ENCODE measurements at places on chromosomes 12 and 14.
A peak's percentile ranks its signal among the peaks of the same experiment; 100 is the strongest.

DNA sequence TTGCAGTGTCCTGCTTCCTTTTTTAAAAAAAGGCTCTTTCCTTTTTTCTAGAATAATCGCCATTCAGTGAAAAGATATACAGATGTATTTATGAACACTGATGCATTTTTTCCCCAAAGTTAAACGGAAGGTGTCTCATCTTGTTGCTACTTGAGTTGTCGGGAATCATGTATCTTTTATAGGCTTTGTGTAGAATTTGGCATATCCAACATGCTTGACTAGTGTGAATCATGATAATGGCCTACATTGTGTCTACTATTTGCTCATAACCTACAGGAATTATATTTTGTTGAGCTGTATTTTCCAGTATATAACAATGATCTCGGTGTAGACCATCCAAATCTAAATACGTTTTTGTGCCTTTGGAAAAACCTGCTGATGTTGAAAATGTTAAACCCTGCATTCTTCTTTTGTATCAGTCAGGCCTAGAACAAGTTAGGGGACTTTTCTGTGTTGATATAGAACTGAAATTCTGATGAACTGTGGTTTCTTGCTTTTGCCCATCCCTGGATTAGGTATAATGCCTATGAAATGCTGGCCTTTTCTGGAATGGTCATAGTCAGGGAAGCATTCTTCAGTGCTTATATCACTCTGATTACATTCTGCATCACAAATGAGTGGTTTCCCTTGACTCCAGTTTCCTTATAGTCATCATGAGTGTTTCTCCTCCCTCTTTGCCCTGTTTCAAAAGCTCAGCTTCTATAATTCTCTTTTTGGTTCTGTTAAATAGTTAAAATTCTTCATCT lies 10.8 kb downstream of the BMAL2 start:
- DNase-seq = peak; percentile 80

DNA sequence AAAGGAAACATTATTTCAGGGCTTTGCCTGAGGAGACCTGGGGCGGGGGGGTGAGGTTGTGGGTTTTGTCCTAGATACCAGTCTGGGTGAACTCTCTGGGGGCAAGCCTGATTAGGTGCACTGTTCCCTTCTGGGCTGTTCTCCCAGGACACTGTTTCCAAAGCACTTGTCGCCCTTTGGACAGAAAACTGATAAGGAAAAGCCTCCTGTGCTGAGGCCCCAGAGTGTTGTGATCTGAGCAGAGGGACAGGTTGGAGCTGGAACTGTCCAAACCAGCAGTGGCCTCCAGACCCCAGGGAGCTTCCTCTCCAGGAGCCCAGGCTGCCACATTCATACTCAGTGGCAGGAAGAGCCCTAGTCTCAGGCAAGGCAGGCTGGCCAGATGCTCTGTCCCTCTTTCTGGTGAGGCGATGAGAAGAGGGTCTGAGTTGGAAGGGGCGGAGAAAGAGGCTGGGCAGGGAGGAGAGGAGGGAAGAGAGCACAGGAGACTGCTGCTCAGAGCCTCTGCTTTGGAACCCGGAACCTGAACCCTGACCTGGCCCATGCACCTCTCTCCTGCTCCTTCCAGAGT lies 1.9 kb downstream of the GALNT16 start:
- DNase-seq = no peak

DNA sequence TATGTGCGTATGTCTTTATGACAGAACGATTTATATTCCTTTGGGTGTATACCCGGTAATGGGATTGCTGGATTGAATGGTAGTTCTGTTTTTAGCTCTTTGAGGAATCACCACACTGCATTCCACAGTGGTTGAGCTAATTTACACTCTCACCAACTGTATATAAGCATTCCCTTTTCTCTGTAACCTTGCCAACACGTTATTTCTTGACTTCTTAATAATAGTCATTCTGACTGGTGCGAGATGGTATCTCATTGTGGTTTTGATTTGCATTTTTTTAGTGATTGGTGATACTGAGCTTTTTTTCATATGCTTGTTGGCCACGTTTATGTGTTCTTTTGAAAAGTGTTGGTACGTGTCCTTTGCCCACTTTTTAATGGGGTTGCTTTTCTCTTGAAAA lies 49.7 kb downstream of the FRS2 start:
- no peak for DNase-seq

DNA sequence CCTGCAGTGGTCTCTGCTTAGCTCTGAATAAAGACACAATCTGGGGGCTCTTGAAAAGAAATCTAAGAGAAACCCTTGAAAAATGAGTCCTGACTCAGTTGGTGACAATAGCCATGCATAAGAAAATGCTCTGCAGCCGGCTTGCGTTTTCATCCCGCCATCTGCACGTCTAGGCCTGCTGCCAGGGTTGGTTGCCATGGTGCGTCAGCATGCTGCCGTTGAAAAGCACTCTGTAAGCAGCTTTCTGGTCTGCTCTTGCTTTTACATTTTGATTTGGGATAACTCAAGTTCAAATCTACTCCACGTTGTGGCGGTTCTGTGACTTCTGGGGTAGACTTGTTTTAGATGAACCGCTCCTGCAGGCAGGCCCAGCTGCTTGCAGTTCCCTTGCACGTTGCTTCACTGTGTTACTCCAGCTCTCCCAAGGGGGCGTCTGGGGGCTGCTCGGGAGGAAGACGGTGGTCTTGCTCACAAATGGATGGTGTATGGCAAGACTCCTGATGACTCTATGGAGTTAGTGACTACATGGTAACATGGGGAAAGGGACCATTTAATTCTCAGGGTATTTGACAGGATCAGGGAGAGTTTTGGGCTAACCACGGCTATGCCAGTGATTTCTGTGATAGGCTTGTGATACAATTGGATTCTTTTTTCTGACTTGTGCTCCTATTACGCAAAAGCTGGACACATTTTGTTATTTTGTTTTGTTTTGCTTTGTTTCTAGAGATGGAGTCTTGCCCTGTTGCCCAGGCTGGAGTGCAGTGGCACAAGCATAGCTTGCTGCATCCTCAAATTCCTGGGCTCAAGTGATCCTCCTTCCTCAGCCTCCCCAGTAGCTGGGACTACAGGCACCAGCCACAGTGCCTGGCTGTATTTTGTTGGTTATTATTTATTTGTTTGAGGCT lies 15.8 kb downstream of the WNT5B start:
- DNase-seq = no peak

DNA sequence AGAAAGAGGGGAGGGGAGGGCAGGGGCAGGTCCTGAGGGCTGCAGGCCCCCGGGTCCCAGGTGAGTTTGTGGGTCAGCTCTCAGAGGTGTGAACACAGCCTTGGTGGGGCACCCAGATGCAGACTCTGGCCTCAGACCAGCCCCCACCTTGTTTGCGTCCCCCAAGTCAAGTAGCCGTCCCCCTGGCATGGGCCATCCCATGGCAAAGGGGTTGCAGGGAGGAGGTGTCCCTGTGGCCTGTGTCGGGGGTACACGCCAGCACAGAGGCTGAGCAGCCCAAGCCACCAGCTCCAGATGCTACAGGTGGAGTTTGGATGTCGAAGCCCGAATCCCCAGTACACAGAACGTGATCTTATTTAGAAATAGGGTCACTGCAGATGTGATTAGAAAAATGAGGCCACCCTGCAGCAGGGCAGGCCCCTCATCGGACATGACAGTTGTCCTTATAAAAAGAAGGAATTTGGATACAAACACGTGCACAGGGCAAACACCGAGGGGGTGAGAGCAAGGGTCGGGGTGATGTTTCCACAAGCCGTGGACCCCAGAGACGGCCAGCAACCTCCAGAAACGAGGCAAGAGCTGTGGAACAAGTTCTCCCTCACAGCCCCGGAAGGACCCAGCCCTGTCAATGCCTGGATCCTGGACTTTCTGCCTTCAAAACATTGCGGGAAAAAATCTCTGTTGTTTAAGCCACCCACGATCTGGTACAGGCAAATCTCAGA lies 141.2 kb upstream of the C14orf180 start:
- DNase-seq = no peak

- no peak for DNase-seq
Measured at GRCh38 chr12:104303538-104304151, at the start of gene EID3. EID3 (plus strand) TSS chr12:104303739; CDS start chr12:104303935, 196 bp downstream.
